ENCODE measurements at places on chromosomes 5 and 9. TPM values are rescaled to one million over a fixed set of nuclear protein-coding genes. Genes with fewer than 3 reads are reported as not detected.

Gene ZDHHC11
- total RNA-seq = 2.8 TPM

Gene PDZD2
- 0.50 TPM for total RNA-seq

Gene PLPPR1
- not detected for total RNA-seq

Gene FOXD4
- 0.17 TPM for total RNA-seq

Gene RANBP17
- 0.83 TPM for total RNA-seq

Gene CRHBP
- 3.5 TPM for total RNA-seq

Gene FBLL1
- total RNA-seq = 0.44 TPM
